ENCODE measurements at places on chromosomes 5 and 9. TPM values are rescaled to one million over a fixed set of nuclear protein-coding genes. Genes with fewer than 3 reads are reported as not detected.

The HSPA4 gene
- total RNA-seq, result 244 TPM

The GRIN3A gene
- total RNA-seq, result not detected

The IL13 gene
- total RNA-seq, result 308 TPM

GRCh38 chr5:76703707-76704106 is 12.2 kb upstream of the F2R start:
- no peak overlapping the region for H3K27ac ChIP-seq
- peaks cover 25% of the 10 kb centered on the region for H3K36me3 ChIP-seq
- peaks cover 7% of the 10 kb centered on the region for H3K4me1 ChIP-seq

GRCh38 chr5:174300118-174300940 is 254.8 kb downstream of the NSG2 start:
- no peaks in the 10 kb centered on the region for H3K36me3 ChIP-seq
- no peaks in the 10 kb centered on the region for H3K4me1 ChIP-seq
- H3K4me3 ChIP-seq, result no peak overlapping the region
- no peak for DNase-seq
- H3K27ac ChIP-seq, result no peak overlapping the region

DNA sequence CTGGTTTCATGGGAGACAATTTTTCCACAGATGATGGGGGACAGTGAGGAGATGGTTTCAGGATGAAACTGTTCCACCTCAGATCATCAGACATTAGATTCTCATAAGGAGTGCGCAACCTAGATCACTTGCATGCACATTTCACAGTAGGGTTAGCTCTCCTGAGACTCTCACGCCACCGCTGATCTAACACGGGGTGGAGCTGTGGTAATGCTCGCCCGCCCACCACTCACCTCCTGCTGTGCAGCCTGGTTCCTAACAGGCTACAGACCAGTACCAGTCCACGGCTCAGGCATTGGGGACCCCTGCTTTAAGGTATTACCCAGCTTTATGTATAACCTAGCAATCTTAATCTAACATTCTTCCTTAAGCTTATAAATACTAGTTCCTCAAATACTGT is 35.6 kb downstream of the TTC39B start:
- peaks cover 42% of the 10 kb centered on the region for H3K4me1 ChIP-seq
- H3K27ac ChIP-seq, result no peak overlapping the region
- no peaks in the 10 kb centered on the region for H3K27me3 ChIP-seq
- no peak for DNase-seq
- H3K36me3 ChIP-seq, result peaks cover 19% of the 10 kb centered on the region
- no peak overlapping the region for H3K4me3 ChIP-seq

DNA sequence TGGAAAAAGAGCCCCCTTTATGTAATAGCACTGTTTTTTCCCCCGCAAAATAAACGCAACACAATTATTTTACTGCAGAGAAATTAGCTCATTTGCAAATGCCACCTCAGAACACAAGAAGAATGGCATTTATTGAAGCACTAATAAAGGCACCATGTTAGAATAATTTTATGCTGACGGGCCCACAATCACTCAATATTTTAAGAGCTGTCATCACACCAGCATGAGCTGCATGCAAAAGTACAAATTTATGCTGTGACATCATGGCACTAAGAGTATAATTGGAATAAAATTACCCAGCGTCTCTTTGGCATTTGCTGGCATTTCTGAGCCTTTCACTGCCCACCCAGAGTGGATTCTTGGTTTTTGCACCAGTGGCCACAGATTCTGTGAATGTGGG is 364.6 kb downstream of the TLE4 start:
- H3K36me3 ChIP-seq, result no peaks in the 10 kb centered on the region
- peaks cover 3% of the 10 kb centered on the region for H3K27me3 ChIP-seq
- no peak overlapping the region for H3K27ac ChIP-seq
- H3K4me1 ChIP-seq, result no peaks in the 10 kb centered on the region
- DNase-seq, result no peak

DNA sequence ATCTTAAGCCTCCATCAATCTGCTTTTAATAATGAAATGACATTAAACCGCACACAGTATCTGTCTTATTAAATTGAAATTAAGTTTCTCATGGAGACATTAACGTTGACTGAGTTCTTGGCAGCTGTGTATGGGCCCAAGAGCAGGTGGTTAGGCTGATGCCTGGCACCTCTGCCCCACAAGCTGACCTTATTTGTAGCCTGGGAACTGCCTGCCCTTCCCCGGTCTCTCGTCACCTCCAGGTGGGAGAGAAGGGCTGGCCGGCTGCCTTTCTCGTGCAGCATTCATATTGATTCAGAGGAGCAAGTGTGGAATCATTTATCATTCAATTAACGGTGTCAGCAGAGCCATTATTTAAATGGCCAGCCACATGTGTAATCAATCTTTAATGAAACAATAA is 53.0 kb upstream of the FCN1 start:
- no peaks in the 10 kb centered on the region for H3K36me3 ChIP-seq
- DNase-seq, result no peak
- no peak overlapping the region for H3K4me3 ChIP-seq
- no peak overlapping the region for H3K27ac ChIP-seq

- H3K4me3 ChIP-seq, result no peak overlapping the region
- H3K27ac ChIP-seq, result no peak overlapping the region
- DNase-seq, result no peak
- no peaks in the 10 kb centered on the region for H3K4me1 ChIP-seq
- H3K27me3 ChIP-seq, result no peaks in the 10 kb centered on the region
- peaks cover 43% of the 10 kb centered on the region for H3K36me3 ChIP-seq
Observed at GRCh38 chr9:33924978-33925797, 108.2 kb downstream of the UBE2R2 start.

DNA sequence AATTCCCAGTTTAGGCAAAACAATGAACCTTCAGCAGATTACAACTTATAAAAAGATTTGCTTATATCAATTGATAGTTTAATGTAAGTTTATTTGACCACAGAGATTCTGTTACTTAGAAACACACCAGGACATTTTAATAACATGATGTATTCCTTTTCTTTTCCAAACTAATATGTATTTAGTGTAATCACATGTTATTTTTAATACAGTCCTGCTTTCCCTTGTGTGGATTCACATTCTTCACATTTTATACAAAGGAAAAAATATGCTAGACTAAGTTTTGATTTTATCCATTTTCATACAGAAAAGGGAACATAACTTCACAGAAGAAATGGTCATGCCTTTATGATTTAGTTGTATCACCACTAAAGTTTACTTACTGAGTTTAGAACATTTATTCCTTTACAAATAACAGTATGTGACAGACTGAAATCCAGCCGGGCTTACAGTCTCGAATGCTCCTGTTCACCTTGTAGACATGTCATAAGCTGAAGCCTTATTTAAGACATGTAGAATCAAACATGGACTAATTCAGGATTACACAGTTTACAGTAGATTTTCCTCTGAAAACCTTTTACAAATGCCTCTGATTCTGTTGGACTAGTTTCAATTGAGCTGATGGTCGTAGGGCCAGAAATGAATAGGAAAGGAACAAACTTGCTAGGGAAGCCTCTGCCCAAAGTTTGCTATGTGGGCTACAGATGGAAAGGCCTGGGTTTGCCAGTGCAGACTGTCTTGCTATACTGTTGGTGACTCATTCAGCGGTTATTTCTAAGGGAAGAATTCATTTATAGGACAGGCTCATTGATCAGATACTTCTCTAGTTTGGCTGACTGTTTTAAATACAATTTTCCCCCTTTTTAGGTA is 6.6 kb upstream of the ASPN start:
- H3K4me3 ChIP-seq, result no peak overlapping the region
- no peaks in the 10 kb centered on the region for H3K27me3 ChIP-seq
- no peaks in the 10 kb centered on the region for H3K4me1 ChIP-seq
- no peak overlapping the region for H3K27ac ChIP-seq
- no peaks in the 10 kb centered on the region for H3K36me3 ChIP-seq

- DNase-seq, result no peak
- no peak overlapping the region for H3K4me3 ChIP-seq
- H3K27me3 ChIP-seq, result peaks cover 5% of the 10 kb centered on the region
Observed at GRCh38 chr5:53052499-53052898, 57.1 kb downstream of the MOCS2 start.

GRCh38 chr9:95930277-95930676 is 54.8 kb downstream of the ERCC6L2 start:
- peaks cover 11% of the 10 kb centered on the region for H3K4me1 ChIP-seq
- no peak for DNase-seq
- no peak overlapping the region for H3K27ac ChIP-seq

- no peak overlapping the region for H3K4me3 ChIP-seq
- H3K36me3 ChIP-seq, result peaks cover 6% of the 10 kb centered on the region
- no peak overlapping the region for H3K27ac ChIP-seq
- H3K4me1 ChIP-seq, result no peaks in the 10 kb centered on the region
Observed at GRCh38 chr9:77876091-77876490, 155.5 kb downstream of the GNAQ start.

GRCh38 chr9:26462751-26463150 is 429.9 kb downstream of the CAAP1 start:
- no peaks in the 10 kb centered on the region for H3K36me3 ChIP-seq
- no peak overlapping the region for H3K27ac ChIP-seq
- no peak overlapping the region for H3K4me3 ChIP-seq
- H3K4me1 ChIP-seq, result no peaks in the 10 kb centered on the region
- no peak for DNase-seq
- H3K27me3 ChIP-seq, result no peaks in the 10 kb centered on the region

DNA sequence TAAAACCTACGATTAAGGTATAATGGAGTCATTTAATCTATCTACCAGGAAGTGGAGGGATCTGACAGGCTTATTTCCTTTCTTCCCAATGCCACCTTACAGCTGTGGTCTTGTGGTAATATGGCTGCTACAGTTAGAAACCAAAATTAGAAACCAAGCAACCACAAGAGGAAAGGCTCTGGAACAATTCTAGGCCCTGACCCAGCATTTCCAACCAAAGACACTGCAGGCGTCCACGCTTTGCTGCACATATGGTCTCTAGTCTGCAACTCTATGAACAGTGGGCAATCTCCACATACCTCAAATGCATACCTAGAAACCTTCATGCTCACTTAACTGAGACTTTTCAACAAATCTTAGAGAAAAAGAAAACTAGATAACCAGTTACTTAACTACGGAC is 339.1 kb downstream of the NFIB start:
- no peaks in the 10 kb centered on the region for H3K27me3 ChIP-seq
- H3K4me1 ChIP-seq, result no peaks in the 10 kb centered on the region
- H3K27ac ChIP-seq, result no peak overlapping the region
- no peak for DNase-seq
- H3K4me3 ChIP-seq, result no peak overlapping the region
- no peaks in the 10 kb centered on the region for H3K36me3 ChIP-seq

DNA sequence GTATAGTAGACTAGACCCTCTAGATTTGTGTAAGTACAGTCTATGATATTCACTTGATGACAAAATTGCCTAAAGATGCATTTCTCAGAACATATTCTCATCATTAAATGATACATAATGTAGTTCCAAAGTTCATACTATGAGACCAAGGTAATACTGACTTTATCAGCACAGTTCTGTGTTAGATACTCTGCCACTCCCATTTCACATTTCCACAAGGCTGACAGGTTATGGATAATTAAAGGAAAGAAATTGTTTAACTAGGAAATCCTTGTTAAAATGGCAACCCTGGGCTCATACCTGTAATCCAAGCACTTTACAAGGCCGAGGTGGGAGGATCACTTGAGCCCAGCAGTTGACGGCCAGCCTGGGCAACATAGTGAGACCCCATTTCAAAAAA is 33.6 kb downstream of the TYRP1 start:
- no peak for DNase-seq
- H3K27ac ChIP-seq, result no peak overlapping the region
- H3K4me1 ChIP-seq, result no peaks in the 10 kb centered on the region
- no peak overlapping the region for H3K4me3 ChIP-seq

- H3K4me1 ChIP-seq, result no peaks in the 10 kb centered on the region
- DNase-seq, result no peak
- H3K27me3 ChIP-seq, result peaks cover 5% of the 10 kb centered on the region
- no peak overlapping the region for H3K27ac ChIP-seq
- H3K36me3 ChIP-seq, result peaks cover 7% of the 10 kb centered on the region
- H3K4me3 ChIP-seq, result no peak overlapping the region
Observed at GRCh38 chr9:126363847-126364671, 37.4 kb downstream of the MVB12B start.

- no peak for DNase-seq
- no peaks in the 10 kb centered on the region for H3K36me3 ChIP-seq
- no peaks in the 10 kb centered on the region for H3K4me1 ChIP-seq
- no peak overlapping the region for H3K27ac ChIP-seq
- H3K27me3 ChIP-seq, result no peaks in the 10 kb centered on the region
Observed at GRCh38 chr5:65305913-65306312, 175.8 kb downstream of the ADAMTS6 start.

DNA sequence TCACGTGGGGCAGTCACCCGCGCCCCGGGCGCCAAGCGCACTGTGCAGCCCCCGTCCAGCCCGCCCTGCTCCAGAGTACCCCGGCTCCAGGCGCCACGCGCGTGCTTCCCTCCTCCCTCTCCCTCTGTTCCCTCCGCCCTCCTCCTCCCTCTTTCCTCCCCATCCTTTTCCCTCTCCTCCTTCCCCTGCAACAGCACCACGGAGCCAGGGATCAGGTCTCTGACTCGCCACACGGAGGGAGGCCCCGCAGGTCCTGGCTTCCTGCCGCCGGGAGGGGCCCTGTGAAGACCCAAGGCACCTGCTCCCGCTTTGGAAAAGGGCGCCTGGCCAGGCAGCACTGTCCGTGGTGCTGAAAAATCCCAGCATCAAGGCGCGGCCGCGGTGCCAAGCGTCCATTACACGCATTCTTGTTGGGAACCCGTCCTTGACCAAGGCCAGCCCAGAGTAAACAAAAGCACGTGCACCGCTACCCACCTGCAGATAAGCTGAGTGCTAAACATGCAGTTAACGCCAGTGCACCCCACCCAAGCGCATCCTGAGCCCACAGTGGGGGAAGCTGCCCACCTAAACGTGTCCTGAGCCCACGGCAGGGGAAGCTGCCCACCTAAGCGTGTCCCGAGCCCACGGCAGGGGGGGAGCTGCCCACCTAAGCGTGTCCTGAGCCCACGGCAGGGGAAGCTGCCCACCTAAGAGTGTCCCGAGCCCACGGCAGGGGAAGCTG is 21.7 kb downstream of the SLC6A18 start:
- no peaks in the 10 kb centered on the region for H3K4me1 ChIP-seq
- H3K36me3 ChIP-seq, result no peaks in the 10 kb centered on the region
- no peaks in the 10 kb centered on the region for H3K27me3 ChIP-seq
- H3K4me3 ChIP-seq, result no peak overlapping the region
- DNase-seq, result no peak

DNA sequence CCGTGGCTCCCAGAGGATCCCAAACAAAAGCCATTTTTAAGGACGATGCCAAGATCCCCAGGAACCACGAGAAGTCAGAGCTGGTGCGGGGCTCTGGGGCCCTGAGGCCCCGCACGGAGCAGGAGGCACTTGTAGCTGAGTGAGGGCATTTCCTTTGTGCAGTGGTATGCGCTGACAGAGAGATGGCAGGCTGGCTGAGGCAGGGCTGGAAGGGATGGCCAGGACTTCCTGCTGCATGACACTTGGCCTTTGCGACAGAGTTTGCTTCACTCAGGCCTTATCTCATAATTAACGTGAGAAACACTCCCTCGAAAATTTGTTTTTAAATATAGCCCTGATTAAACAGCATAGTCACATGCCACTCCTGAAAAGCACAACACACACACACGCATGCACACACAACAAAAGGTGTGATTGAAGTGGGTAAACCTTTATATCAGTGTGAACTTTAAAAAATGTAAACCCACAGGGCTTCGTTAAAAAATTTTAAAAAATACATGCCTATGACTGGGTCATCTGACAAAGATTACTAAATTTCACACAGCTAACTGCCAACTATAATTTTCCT is 536.6 kb downstream of the PDE4D start:
- H3K4me3 ChIP-seq, result no peak overlapping the region
- H3K27ac ChIP-seq, result no peak overlapping the region
- peaks cover 11% of the 10 kb centered on the region for H3K27me3 ChIP-seq
- DNase-seq, result no peak
- H3K4me1 ChIP-seq, result no peaks in the 10 kb centered on the region

Measured in activated T-helper 1 cell treated with anti-CD3 and anti-CD28 coated beads, Interleukin-12 subunit alpha, Interleukin-12 subunit beta, Interleukin-2, Interleukin-4 antibody, amounts not matched to agents 30 ng/mL and 10 ng/mL and 1 ng/mL, durations not matched to agents 14 hours and 24 hours and 36 hours (primary cell).